Activated CD8-positive, alpha-beta T cell treated with anti-CD3 and anti-CD28 coated beads for 36 hours (primary cell): ENCODE measurements at places on chromosomes 11 and 22. TPM values are rescaled to one million over a fixed set of nuclear protein-coding genes. Genes with fewer than 3 reads are reported as not detected.

DNA sequence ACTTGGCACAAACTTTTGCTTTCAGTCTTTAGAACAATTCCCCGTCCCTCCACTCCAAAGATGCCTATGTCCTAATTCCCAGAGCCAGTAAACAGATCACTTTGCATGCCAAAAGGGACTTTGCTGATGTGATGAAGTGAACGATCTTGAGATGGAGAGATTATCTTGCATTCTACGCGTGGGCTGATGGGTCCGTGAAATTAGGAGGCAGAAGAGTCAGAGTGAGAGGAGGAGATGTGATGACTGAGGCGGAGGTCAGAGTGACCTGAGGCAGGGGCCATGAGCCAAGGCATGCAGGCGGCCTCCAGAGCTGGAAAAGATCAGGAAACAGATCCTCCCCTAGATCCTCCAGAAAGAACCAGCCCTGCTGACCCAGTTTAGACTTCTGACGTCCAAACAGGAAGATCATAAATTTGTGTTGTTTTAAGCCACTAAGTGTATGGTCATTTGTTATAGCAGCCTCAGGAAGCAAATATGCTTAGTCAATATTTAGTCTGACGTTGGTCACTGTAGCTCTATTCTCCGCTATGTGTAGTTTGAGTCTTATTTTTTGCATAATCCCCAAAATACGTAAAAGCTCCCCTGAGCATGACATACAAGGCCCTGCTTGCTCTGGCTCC lies 76.0 kb upstream of the TIMP3 start:
- peaks cover 32% of the 10 kb centered on the region for H3K4me1 ChIP-seq
- no peak for DNase-seq

- peaks cover 6% of the 10 kb centered on the region for H3K27me3 ChIP-seq
- H3K27ac ChIP-seq: no peak overlapping the region
- no peak for DNase-seq
These were observed 56.1 kb downstream of the SYT9 start for GRCh38 chr11:7307836-7308235.

DNA sequence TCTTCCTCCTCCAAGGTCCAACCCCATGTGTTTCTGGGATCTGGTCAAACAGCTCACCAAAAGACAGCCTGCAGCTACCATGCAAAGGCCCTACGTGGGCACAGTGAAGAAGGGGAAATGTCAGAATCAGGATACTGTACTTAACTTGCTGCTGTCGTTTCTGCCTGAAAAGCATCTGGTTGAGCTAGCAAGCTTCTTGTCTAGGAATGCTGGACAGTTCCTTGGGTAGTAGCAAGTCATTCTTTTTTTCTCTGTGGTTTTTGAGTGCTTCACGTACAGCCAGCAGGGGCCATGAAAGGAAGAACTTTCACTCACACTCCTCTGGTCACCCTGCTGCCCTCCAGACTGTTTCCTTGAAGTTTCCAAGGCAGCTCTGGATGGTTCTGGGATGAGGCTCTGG lies 24.7 kb downstream of the RCOR2 start:
- no peak for DNase-seq
- no peak overlapping the region for H3K4me3 ChIP-seq

- no peaks in the 10 kb centered on the region for H3K27me3 ChIP-seq
- H3K27ac ChIP-seq: no peak overlapping the region
- DNase-seq: no peak
- H3K4me3 ChIP-seq: no peak overlapping the region
These were observed 154.2 kb downstream of the LARGE1 start for GRCh38 chr22:33766091-33766490.

DNA sequence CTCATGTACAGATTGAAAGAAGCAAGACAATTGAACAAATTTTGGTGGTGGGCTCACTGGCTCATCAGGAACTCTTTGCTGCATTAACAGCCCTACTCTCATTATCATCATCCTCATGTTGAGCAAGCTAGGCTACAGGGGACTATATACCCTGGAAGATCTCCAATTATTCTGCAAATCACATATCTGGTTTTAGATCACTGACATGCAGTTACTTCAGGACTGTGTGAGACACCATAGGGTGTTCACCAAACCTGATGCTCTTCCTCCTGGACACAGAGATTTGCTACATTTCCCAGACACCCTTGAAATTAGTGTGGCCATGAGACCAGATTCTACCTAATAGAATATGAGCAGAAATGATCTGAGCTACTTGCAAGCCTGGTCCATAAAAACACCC lies 23.0 kb upstream of the ME3 start:
- peaks cover 10% of the 10 kb centered on the region for H3K27me3 ChIP-seq
- H3K4me1 ChIP-seq: peaks cover 4% of the 10 kb centered on the region
- H3K27ac ChIP-seq: no peak overlapping the region
- H3K36me3 ChIP-seq: no peaks in the 10 kb centered on the region
- no peak overlapping the region for H3K4me3 ChIP-seq

DNA sequence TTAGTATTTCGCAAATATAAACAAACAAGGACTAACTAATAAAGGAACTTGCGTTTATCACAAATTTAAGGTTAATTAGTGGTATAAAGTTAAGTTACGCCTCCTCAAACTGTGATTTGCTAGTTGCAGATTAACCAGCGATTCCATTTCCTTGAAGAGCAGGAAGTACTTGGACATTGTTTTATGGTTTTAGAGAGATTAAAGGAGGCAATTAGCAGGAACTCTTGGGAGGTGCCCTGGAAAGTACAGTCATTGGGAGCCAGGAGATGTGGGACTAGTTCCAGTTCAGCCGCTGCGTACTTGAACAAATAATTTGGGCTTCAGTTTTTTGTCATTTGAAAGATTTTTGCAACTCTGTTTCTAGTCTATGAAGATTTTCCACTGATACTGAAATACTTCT lies 3.3 kb downstream of the FAM118B start:
- no peak for DNase-seq
- H3K27me3 ChIP-seq: no peaks in the 10 kb centered on the region
- H3K36me3 ChIP-seq: peaks cover 6% of the 10 kb centered on the region
- H3K4me3 ChIP-seq: no peak overlapping the region

Gene TTLL8
- total RNA-seq: not detected

Gene TSPAN32
- total RNA-seq: 4.9 TPM

Gene OR52K2
- total RNA-seq: not detected

Gene XKR3
- not detected for total RNA-seq

Gene MUC6
- not detected for total RNA-seq

Gene CPT1B
- 43.7 TPM for total RNA-seq
